NCI-H2081 (cell line): ENCODE measurements at places on chromosomes 11 and 22.

- no peak for DNase-seq
Observed at GRCh38 chr11:1223346-1224110, 662 bp downstream of the MUC5B start.

DNA sequence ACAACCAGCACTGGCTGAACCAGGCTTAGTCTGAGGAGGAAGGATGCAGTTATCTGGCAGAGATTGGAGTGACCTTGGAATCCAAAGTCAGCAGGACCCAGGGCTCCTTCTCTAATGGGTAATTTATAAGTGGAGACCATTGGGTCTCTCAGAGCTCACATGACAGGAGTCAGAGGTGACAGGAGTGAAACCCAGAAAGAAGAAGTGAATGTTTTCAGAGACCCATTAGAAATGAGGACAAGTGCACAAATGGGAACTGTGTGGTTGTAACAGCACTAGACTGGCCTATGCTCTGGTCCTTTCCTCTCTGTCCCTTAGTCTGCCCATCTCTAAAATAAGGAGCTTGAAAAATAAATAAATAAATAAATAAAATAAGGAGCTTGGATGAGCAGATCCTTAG is 107.4 kb downstream of the SERGEF start:
- no peak for DNase-seq

DNA sequence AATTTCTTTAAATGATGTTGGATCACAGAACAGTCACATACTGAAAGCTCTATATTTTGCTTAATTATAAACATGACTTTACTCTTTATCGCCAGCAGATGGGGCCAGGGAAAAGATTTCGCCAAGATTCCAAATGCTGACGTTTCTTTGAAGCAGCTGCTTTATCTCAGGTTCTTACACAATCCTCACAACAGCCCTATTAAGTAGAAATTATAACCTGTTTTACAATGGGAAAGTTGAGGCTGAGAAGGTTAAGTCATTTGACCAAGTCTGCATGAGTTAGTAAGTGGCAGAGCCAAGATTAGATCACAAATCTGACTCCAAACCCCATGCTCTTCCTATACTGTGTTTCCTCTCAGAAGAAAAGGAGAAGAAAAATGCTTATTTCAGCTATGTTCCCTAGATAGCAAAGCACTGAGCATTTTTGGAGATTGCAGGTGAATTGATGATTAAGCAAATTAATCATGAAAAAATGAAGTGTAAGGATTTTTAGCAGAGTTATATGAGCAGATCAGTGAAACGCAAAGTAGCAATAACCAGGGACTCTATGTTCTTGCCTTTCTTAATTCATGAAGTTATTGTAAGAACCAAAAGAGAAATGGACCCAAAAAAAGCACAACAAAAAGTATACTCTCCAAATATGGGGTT is 79.0 kb downstream of the AASDHPPT start:
- no peak for DNase-seq

DNA sequence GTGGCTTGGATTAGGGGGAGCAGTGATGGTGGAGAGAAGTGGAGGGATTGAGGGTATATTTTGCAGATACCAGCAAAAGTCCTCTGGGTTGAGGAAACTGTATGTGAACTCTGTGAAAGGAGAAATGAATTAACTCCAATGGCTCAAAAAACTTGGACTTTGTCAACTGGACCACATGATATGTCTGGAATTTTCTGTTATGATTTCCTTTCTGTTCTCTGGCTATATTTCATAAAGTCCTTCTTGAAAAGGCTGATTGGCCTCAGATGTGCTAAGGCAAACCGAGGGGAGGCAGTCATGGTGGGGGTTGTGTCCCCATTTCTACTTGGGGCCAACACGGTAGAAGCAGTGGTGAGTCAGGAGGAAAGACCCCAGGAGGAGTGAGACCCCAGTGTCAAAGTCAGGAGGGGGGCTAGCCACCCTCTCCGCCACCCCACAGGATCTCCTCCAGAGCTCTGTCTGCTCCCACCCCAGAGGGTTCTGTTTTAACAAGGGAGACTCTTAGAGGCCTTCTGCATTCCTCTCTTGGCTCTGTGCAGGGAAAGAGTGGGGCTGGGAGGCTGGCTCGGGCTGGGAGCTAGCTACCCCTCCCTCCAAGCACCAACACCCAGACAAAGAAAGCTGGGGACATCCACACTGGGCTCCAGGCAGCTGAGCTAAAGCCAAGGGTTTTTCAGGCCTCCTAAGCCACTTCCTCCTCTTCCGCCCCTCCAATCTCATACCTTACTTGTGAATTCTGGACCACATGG is 13.8 kb downstream of the CHRDL2 start:
- DNase-seq = no peak

DNA sequence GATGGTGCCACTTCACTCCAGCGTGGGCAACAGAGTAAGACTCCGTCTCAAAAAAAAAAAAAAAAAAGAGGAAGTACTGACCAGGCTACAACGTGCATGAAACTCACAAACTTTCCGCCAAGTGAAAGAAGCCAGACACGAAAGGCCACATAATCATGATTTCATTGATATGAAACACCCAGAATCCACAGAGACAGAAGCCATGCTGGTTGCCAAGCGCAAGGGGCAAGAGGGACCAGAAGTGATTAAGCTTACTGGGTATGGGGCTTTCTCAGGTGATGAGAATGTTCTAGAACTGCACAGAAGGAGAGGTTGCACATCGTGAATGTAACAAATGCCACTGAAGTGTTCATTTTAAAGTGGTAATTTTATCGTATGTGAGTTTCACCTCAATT is 60.9 kb downstream of the CELSR1 start:
- DNase-seq = no peak

- DNase-seq = no peak
Observed at GRCh38 chr22:47146391-47146790, 383.9 kb downstream of the TBC1D22A start.
